ENCODE measurements at places on chromosomes 16 and 17. TPM values are rescaled to one million over a fixed set of nuclear protein-coding genes. Genes with fewer than 3 reads are reported as not detected.
A peak's percentile ranks its signal among the peaks of the same experiment; 100 is the strongest.

DNA sequence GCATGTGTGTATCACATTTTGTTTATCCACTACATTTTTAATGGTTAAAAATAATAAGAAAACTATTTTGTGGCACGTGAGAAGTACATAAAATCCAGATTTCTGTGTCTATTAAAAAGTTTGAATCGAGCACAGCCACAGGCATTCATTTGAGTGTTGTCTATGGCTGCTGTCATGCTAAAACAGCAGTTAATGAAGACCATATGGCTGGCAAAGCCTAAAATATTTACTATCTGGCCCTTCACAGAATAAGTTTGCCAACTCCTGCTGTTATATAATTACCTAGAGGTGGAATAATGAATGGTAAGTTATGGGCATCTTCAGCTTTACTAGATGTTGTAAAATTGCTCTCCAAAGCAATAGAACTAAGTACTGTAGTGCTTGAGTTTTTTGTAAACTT is 30.5 kb downstream of the TMEM98 start:
- no peak for DNase-seq

The CA7 gene
- polyA plus RNA-seq, result 0.49 TPM

The PDIA2 gene
- 0.44 TPM for polyA plus RNA-seq

- no peak for DNase-seq
Observed at GRCh38 chr17:39318636-39319035, 82.8 kb downstream of the FBXL20 start.

- no peak for DNase-seq
Observed at GRCh38 chr16:49382916-49383315, 9.3 kb downstream of the C16orf78 start.

- DNase-seq, result no peak
Observed at GRCh38 chr17:76687298-76688164, 23.2 kb downstream of the MXRA7 start.

The OR3A3 gene
- 0.07 TPM for polyA plus RNA-seq

The TBC1D24 gene
- polyA plus RNA-seq, result 24.4 TPM

DNA sequence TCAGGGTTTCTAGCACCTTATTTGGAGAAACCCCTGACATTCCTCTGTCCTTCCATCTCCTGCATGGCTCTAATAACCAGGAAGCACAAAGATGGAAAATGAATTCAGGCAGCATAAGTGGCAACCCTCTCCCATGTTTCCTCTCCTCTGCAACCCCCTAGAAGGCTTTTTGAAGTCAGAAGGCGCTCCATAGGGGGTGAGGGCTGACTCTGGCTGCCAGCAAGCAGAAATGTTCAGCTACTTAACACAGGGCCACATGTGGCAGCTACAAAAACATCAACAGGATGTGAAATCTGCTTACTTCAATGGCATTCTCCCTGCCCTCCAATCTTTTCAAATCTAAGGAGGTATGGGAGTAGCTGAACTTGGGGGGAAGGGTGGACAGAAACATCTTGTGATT is 55.2 kb upstream of the IRX5 start:
- no peak for DNase-seq

- DNase-seq, result no peak
Observed at GRCh38 chr17:73091770-73092522, 542 bp downstream of the SLC39A11 start.

DNA sequence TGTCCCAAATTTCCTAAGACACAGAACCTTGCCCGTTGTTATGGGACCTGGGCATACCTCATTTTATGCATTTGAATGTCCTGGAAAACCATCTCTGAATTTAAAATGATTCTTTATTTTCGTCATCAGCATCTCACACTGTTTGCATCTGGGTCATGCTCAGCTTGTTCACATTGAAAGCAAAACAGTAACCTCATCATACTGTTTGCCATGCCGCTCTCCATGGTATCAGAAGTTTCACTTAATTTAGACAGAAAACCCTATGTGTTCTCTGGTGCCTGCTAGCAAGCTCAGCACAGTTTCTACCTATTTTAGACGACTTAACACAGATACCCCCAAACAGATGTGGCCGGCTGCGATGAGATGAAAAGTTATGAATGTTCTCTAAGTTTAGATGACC is 292.1 kb downstream of the SNX29 start:
- peak; percentile 31 for DNase-seq

DNA sequence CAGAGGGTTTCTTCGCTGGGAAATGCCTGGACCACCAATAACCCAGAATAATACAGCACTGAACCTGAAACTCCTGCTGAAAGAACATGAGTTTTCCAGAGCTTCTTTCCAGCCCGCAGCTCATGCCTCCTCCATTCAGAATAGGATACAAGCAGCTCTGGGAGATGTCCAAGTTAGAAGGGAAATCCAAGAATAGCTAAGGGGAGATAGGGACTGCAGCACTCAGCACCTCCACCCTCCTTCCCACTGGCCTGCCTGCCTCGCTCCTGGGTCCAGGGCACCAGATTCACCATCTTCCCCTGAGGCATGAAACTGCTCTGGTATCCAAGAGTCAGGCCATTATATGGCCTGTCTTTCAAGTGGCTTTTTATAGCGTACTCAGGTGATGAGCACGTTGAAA is 4.1 kb downstream of the KRT31 start:
- no peak for DNase-seq

DNA sequence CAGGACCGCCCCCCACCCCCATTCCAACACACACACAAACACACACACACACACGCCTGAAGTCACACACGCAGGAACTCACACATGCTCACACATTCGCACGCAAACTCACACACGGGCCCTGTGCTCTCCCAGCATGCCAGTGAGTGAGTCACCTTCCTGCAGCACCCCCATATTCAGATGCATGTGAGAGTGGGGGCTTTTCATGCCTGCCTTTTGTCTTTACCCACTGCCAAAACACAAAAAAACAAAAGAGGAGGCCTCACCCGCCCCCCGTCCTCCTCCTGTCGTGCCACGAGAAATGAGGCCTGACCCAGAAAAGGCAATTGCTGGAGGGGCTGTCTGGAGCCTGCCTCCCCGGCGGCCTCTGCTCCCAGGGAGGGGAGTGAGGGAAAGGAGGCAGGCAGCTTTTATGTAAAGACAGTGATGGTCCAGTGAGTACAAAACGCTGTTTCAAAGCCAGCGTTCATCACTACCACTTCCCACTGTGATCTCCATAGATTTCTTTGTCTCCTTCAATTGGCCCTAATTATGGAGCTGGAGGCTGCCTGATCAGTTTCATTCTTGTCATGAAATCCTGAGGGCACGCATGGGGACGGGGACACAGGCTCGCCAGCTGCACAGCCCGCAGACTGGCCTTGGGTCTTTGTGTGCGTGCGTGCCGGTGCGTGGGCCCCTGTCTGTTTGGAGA is 29.5 kb upstream of the GSE1 start:
- DNase-seq, result no peak

The TSPAN10 gene
- 3.3 TPM for polyA plus RNA-seq

DNA sequence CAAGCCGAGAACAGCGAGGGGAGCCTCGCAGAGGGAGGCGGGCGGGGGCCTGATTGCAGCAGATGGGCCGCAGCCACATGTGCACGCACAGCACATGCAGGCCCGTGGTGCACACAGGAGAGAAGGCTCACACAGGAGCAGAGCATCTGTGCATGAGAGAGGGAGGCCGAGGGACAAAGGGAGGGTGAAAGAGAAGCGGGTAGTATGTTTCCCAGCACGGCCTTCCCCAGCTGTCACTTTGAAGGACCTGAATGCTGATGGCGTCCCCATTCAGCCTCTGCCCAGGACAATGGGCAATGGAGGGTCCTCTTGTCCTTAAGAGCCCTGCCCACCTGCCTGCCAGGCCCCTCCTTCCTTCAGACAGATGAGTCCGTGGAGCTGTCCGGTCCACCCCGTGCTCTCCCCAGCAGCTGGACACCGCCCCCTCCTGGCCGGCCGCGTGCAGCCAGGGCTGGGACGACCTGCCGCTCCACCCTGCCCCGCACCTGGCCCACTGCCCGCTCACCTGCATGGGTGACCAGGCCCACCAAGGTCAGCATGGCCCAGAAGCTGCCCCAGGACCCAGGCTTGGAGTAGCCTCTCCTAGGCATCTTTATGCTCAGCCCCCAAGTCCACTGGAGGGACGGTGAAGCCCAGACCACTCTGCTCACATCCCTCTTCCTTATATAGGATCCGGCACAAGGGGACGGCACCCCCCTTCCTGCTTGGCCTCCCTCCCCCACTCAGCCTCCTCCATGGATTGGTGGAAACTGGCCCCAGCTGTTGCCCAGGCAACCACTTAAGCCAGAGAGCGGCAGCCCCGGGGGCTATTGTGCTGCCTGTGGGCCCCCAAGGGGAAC is at the start of gene BTBD17:
Gene BTBD17 (minus strand): TSS at position 639 of the 839 bp plus-strand sequence. CDS start 49 bp downstream, at position 590.
- no peak for DNase-seq

- DNase-seq, result no peak
Observed at GRCh38 chr16:14427371-14427948, 202.6 kb downstream of the PARN start.

DNA sequence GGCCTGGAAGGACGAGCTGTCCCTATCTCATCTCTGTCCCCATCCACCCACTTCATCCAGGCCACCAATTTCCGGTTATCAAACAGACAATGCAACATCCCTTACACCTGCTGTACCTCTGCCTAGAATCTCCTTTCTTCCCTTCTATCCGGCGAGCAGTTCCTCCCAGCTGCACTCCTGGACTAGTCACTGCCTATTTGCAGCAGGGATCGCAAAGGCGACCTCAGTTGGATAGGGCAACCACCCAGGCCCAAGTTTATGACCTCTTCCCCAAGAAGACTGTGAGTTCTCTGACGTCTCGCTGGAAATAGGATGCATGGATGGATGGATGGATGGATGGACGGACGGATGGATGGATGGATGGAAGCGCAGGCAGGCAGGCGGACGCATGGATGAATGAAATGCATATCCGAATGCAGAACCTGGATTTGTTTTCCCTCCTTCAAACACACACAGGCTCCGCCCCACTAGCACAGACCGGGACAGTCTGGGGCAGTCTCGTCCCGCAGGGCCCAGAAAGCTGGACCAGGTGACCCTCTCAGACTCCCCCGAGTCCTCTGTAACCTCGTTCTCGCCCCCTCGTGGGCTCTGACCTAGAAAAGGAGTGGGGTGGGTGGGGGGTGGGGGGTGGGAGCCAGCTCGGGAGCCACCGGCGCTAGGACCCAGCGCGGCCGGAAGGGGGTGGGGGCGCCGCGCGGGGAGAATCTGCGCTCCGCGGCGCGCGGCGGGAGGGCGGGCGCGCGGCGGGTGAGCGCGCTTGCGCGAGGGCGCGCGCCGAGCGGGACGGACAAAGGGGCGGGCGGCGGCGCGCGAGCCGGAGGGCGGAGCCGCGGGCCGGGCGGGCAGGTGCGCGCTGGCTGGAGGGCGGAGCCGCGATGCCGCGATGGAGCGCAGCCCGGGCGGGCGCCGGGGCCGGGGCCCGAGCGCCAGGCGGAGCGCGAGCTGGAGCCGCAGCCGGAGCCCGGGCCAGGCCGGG is at the start of gene SBK1:
Gene SBK1 (plus strand): TSS at position 875 of the 976 bp plus-strand sequence. CDS start 24,867 bp downstream, outside the sequence.
- peak; percentile 72 for DNase-seq

The CDRT15L2 gene
- not detected for polyA plus RNA-seq

DNA sequence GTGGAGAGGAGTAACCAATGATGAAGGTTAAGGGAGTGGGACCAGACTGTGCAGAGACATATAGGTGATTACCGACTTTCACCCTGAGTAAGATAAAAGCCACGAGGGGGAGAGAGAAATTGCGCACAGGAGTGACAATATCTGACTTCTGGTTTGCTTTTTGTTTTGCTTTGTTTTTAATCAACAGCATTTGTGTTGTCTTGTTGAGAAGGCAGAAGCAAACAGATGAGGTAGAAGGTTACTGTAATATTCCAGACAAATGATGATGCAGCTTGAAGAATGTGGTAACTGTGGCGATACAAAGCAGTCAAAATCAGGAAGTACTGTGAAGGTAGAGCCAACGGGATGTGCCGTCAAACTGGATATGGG is 7.5 kb downstream of the PELP1 start:
- no peak for DNase-seq

DNA sequence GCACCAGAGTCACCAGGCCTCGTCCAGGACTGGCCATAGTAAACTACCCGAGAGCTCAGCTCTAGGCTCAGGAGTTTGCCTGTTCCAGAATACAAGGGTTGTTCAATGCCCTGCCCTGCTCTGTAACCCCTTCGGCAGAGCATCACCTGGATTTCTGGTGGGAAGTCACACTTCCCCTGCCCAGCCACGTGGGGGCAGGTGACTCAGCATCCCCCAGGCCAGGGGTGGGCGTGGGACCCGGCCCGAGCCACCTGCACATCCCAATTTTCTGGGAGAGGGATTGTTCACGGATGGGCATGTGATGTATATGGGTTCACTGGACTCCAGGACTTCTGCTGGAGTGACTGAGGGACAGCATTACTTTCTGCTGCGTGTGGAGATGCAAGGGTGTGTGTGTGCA is 25.8 kb downstream of the COX4I1 start:
- DNase-seq, result no peak

GRCh38 chr16:15041271-15042004 is 14.4 kb downstream of the NTAN1 start:
- no peak for DNase-seq

GRCh38 chr16:84993926-84994325 is 17.4 kb downstream of the ZDHHC7 start:
- DNase-seq, result no peak

The DLX3 gene
- polyA plus RNA-seq, result 2.0 TPM

The PYY gene
- 0.21 TPM for polyA plus RNA-seq

DNA sequence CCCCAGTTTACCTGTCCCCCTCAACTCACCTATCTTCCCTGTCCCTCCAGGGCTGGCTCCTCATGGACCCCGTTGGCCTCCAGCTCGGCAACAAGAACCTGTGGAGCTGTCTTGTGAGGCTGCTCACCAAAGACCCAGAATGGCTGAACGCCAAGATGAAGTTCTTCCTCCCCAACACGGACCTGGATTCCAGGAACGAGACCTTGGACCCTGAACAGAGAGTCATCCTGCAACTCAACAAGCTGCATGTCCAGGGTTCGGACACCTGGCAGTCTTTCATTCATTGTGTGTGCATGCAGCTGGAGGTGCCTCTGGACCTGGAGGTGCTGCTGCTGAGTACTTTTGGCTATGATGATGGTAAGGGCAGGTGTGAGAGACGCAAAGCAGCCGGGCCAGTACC is 31.3 kb downstream of the NLRC5 start:
- DNase-seq, result no peak

DNA sequence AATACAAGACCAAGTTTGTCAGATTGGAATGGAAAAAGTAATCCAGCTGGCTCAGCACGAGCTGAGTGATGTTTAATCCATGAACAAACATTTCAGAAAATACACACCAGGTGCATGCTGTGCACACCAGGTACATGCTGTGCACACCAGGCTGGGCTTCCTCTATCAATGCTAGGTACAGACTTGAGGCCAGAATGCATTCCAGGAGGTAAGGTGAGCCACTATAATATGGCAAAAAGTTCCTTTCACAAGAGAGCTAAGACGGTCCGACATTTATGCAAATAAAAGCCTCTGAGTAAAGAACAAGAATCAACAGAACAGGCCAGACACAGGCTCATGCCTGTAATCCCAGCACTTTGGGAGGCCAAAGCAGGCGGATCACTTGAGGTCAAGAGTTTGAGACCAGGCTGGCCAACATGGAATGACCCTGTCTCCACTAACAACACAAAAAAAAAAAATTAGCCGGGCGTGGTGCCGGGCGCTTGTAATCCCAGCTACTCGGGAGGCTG is 128.2 kb downstream of the ZNF778 start:
- no peak for DNase-seq

The UNK gene
- 38.1 TPM for polyA plus RNA-seq

GRCh38 chr16:57785385-57785784 is 16.9 kb downstream of the KIFC3 start:
- no peak for DNase-seq

The CACNG5 gene
- 1.8 TPM for polyA plus RNA-seq

GRCh38 chr17:21089933-21090901 is 36.5 kb upstream of the DHRS7B start:
- no peak for DNase-seq

Data from left renal cortex interstitium (tissue), 4 donors.